ENCODE measurements at places on chromosomes 12 and 14.

GRCh38 chr14:65832431-65833266, 420.1 kb downstream of the FUT8 start:
- no peak for DNase-seq

- peak; percentile 5 for DNase-seq
Observed at GRCh38 chr12:118237052-118237665, 101.2 kb downstream of the PEBP1 start.

- DNase-seq = no peak
Observed at GRCh38 chr12:110856542-110856941, 9.8 kb downstream of the CCDC63 start.

GRCh38 chr12:11822081-11822834, 172.8 kb downstream of the ETV6 start:
- no peak for DNase-seq

GRCh38 chr12:49012739-49013138, 5.8 kb downstream of the PRKAG1 start:
- DNase-seq = no peak

GRCh38 chr14:72605921-72606220, 288.0 kb downstream of the DPF3 start:
- no peak for DNase-seq

- DNase-seq = no peak
Observed at GRCh38 chr14:97900196-97900854, 1103.1 kb downstream of the VRK1 start.

DNA sequence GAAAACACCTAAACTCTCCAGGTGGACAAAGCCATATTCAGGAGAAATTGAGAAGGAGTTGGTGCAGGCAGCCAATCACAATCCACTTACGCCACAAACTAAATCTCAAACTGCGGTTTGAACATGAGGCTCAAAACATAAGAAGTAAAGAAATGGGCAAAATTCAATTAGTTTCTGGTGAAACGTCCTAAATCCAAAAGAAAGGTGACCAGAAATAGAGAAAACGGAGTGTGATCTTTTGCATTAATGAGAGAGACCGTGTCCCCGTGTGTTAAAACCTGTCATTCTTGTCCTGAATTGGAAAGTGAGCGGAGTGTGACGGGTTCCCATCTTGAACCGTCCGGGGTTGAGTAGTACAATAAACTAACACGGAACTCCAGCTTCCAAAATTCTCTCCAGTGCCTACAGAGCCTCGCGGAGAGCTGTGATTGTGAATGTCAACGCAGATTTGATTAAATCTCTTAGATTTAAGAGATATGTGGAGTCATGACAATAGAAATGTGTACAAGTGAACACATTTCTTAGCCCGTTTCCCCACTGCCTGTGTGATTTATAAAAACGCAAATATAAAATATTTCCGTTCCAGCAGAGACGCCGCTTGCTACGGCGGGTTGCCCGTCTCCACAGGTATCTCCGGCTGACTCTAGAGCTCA, 595 bp upstream of the METAP2 start:
- peak; percentile 35 for DNase-seq

GRCh38 chr12:91173124-91173523, 9.5 kb downstream of the DCN start:
- DNase-seq = no peak

- DNase-seq = no peak
Observed at GRCh38 chr12:81585787-81586186, 173.4 kb downstream of the PPFIA2 start.

Data from forelimb muscle (tissue), 1 donor.